GF-D8 (cell line): ENCODE measurements at places on chromosomes 12 and 14.

DNA sequence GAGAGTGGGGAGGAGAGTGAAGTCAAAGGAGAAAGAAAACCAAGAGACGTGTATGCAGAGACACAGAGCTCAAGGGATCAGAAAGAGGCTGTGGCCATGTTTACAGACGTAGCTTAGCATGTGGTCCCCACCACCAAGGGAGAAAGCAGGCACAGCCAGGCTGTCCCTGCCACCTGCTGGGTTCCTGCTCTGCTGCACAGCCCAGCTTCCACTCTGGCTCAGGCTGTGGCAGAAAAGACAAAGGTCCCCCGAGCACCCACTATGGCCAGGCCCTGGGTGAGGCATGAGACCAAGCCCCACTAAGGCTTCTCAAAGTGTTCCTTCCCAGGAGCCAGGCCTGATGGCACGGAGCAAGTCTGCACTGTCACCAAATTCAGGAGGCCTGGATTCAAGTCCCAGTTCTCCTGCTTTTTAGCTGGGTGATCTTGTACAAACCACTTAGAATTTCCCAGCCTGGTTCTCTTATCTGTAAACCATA lies 25.9 kb upstream of the COL2A1 start:
- DNase-seq, result no peak

DNA sequence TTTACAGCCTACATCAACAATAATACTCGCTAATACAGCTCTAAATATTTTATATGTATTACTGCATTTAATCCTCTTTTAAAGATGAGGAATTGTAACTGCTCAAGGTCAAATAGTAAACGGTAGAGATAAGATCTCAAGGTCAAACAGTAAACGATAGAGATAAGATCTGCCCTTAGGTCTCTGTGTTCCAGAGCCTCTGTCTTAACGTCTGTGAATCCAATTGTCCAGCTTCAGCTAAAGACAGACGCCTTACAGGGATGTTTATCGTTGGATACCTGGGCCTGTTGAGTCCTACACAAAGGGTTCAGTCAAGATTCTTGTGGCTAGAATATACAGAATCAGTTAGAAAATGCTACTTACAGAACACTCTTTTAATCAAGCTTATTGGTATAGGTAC lies 20.0 kb downstream of the PYGL start:
- DNase-seq, result no peak

- DNase-seq, result no peak
These were observed 2.5 kb downstream of the XRCC3 start for GRCh38 chr14:103712633-103713247.

GRCh38 chr12:104482748-104483147 lies 26.0 kb downstream of the CHST11 start:
- no peak for DNase-seq

DNA sequence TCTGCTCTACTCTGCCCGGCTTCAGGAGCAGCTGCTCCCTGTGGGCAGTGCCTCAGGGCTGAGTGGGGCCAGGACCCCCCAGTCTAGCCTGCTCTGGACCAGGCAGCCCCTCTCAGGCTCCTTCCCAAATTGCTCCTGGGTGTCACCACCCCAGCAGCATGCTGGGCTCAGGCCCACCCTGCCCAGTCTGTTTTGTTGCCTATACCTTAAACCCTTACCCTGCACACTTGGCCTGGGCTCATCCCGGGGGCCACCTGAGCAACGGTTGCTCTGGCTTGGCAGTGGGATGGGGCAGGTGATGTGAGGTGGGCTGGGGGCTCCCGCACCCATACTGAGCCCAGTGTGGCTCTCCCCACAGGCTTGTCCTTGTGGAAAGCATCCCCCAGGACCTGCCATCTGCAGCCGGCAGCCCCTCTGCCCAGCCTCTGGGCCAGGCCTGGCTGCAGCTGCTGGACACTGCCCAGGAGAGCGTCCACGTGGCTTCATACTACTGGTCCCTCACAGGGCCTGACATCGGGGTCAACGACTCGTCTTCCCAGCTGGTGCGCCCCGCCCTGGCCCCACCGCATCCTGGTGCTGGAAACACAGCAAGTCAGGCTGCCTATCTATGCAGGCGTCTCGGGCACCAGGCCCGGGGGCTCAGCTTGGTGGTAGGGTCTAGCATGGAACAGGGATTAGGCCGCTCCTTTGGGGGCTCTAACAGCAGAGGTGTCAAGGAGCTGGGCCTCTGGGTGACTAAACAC lies 3.9 kb downstream of the PLD4 start:
- DNase-seq, result no peak

- DNase-seq, result peak; percentile 54
These were observed 20.9 kb downstream of the SYNE3 start for GRCh38 chr14:95495538-95496025.

DNA sequence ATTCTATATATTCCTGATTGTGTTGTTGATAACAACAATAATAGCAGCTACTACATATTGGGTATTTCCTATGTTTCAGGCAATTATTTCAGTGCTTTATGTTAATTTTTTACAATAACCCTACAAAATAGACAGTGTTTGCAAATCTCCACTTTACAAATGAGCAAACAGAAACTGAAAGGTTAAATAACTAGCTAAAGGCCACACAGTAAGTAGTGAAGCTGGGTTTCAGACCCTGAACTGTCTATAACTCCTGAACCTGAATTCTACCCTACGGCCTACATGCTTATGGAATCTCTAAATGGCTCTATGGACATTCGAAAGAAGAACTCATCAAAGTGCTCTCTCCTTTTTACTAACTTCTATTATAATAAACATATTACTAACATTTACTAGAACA lies 19.7 kb upstream of the NUDT4 start:
- DNase-seq, result no peak

DNA sequence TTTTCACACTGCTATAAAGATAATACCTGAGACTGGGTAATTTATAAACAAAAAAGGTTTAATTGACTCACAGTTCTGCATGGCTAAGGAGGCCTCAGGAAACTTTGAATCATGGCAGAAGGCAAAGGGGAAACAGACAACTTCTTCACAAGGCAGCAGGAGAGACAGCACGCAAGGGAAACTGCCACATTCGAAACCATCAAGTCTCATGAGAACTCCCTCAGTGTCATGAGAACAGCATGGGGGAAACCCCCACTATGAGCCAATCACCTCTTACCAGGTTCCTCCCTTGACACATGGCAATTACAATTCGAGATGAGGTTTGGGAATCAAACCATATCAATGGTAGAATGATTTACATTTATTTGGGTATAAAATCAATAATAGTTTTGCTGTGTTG lies 558.5 kb downstream of the TMTC2 start:
- no peak for DNase-seq

DNA sequence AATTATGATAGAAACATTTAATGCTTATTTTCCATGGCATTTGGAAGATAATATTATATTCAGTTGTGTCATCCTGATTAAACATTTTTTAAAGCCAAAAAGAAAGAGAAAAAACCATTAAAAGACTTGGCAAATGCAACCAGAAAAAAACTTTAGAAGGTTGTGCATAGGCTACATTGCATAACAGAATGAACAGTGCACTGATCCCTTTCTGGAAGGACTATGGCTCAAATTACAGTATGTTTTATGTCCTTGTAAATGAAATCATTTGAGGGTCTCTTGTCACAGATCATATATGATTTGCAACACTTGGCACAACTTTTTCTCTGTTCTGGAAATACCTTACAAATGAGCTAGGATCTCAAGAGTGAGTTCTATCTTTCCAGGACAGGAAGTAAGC lies 275.2 kb upstream of the FLRT2 start:
- DNase-seq, result no peak

DNA sequence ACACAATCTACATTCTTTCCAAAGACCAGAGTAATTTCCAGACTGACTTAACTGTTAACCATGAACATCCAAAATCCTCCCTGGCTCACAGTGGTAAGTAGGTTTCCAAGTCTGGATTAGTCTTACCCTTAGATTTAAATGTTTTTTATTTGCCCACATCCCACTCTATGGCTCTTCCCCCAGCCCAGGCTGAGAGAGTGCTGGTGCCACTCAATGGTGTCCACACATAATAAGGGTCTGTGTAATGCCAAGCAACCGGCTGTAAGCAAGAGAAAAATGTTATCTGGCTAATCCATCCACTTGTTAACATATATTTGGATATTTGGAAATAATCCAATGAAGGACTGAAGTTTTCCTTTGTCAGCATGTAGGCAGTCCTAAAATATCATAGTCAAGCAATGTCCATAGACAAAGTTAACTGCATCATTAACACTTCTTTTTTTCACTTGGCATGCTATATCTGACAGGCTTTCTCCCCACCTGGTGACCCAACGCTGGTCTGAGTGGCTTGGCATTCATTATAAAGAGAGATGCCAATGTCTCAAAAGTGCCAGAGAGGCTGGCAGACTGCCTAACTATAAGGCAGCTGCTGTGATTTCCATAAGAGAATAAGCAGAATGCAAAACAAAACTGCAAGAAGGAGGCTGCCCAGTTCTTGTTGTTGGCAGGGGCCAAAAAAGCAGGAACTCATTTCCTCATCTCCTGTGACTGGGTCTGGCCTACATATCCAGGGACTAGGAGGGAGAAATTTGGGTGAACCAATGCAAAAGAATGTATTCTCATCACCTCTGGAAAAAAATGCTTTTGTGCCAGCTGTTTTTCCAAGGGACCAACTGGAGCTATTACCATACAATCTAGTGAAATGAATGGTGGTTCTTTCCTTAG lies 13.9 kb upstream of the HOXC13 start:
- no peak for DNase-seq
